T-helper 17 cell (primary cell): ENCODE measurements at places on chromosomes 2 and 18. TPM values are rescaled to one million over a fixed set of nuclear protein-coding genes. Genes with fewer than 3 reads are reported as not detected.
A peak's percentile ranks its signal among the peaks of the same experiment; 100 is the strongest.

Gene DUSP19
- total RNA-seq = 1.6 TPM

Gene NT5DC4
- not detected for total RNA-seq

Gene ZNF638
- total RNA-seq = 104 TPM

- no peak for DNase-seq
- no peak overlapping the region for H3K27ac ChIP-seq
- H3K4me1 ChIP-seq = no peaks in the 10 kb centered on the region
- no peak overlapping the region for H3K4me3 ChIP-seq
- peaks cover 22% of the 10 kb centered on the region for H3K27me3 ChIP-seq
These were observed 76.2 kb downstream of the CCBE1 start for GRCh38 chr18:59621027-59621426.

DNA sequence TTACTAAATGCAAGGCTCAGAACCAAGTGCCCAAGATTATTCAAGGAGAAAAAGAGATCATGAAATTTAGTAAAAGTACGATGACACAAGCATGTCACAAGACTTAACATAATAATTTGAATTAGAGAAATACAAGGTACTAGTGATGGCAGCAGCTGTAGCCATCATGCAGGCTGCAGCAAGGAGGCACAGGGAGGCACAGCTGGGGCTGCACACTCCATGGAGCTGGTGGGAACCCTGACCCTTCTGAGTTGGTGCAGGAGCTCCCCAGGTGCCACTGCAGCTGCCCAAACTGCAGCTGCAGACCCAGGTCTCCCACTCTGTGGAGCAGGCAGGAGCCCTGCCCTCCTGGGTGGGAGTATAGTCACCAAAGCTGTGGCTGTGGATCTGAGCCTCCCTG lies 46.0 kb downstream of the COL3A1 start:
- no peak for DNase-seq
- H3K27me3 ChIP-seq = peaks cover 16% of the 10 kb centered on the region
- H3K36me3 ChIP-seq = no peaks in the 10 kb centered on the region

DNA sequence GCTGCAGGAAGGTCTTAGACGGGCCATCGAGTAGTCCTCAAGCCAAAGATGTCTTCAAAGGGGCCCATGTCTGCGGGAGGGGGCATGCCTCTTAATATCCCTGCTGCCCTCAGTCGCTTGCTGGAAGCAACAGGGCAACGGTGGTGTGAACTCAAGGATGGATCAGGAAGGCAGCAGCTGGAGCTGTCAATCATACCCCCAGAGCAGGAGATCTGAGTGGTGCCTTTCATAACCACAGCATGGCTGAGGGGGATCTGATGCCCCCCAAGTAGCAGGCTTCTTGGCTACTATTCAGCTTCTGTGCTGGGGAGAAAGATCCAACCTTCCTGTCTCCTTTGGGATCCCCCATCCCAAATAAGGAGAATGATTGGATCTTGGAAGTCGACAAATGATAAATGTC lies 46.4 kb downstream of the INSIG2 start:
- no peak overlapping the region for H3K4me3 ChIP-seq
- no peaks in the 10 kb centered on the region for H3K36me3 ChIP-seq
- H3K4me1 ChIP-seq = peaks cover 8% of the 10 kb centered on the region
- H3K27me3 ChIP-seq = no peaks in the 10 kb centered on the region
- no peak overlapping the region for H3K27ac ChIP-seq
- DNase-seq = no peak

DNA sequence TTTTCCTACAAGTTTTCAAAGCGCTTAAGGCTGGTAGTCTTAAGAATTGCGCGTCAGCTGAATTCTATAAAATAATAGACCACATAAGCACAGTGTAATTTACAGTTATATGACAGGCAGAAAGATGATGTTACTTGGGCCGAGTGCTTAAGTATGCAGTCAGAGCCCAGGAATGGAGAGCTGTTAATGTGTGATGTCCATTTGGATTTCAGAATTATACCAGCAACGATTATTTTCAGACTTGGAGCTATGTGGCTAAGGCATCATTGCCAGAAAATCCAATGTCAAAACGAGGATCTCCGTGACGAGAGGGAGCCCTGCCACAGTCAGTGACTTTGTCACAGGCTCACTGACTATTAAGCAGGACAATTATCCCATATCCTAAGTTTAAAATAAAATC lies 3.4 kb downstream of the KLF7 start:
- peak overlapping the region; percentile 98 for H3K27ac ChIP-seq
- peaks cover 4% of the 10 kb centered on the region for H3K36me3 ChIP-seq

DNA sequence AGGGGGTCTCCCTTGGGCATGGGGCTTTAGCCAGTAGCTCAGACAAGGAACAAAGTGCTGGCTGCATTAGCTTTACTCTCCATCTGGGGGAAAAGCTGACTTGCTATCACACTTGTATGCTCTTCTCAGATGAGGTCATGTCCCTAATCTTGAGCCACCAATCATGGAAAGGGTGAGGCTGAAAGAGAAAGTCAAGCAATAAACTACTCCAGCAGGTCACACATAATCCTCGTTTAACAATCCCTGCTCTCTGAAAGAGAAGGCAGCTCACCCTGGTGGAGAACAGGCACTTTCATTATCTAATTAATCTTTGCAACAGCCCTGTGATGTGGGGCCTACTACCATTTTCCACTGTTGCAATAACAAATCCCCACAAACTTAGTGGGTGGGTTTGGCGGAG lies 129.7 kb upstream of the CAPN13 start:
- peaks cover 32% of the 10 kb centered on the region for H3K27me3 ChIP-seq
- H3K27ac ChIP-seq = no peak overlapping the region
- no peak overlapping the region for H3K4me3 ChIP-seq
- no peak for DNase-seq

DNA sequence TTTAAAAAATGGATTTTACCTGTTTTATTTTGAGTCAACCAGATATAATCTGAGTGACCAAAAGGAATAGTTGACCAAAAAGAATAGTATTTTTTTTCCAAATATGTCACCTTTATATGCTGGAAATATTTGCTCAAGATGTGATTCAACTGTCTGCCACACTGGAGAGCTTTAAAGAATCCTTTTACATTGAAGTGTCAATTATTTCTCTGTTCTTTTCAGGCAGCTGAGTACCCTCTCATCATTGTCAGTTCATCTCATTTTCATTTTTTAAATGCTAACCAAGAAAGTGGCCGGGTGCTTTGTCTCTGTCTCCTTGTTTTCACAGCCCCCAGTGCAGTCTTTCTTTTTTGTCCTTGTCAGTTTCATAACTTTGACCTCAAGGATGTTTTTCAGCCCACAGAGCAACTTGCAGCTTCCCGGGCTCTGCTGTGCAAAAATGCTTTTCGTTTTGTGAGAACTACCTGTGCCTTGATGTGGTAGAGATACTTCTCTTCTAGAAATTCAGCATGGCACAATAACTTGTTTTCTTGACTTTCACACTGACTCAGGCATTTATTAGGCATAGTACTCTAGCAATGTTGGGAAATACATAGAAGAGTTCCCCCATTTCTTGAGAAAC lies 23.4 kb upstream of the CERS6 start:
- DNase-seq = no peak
- H3K4me1 ChIP-seq = peaks cover 14% of the 10 kb centered on the region
- peak overlapping the region; percentile 73 for H3K4me3 ChIP-seq
- H3K27ac ChIP-seq = peak overlapping the region; percentile 21
- H3K36me3 ChIP-seq = no peaks in the 10 kb centered on the region

DNA sequence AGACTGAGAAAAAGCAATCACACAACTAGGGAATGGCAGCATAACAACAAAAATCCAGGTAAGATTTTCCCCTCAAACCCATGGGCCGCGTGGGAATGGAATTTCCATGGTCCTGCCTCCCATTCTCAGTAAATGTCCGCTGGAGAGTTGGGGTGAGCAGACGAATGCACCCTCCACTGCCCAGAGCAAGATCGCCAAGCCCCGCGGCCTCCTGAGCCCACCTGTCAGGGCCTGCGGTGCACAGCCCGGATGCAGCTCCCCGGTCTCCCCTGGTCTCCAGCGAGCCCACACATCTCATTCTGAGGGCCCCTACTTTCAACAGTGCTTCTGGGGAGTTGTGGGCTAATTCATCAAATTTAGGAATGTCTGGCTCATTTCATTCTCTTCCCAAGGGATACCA lies 327.4 kb upstream of the HS6ST1 start:
- H3K27me3 ChIP-seq = peaks cover 12% of the 10 kb centered on the region
- H3K27ac ChIP-seq = no peak overlapping the region
- no peak overlapping the region for H3K4me3 ChIP-seq
- H3K4me1 ChIP-seq = no peaks in the 10 kb centered on the region
- no peak for DNase-seq

DNA sequence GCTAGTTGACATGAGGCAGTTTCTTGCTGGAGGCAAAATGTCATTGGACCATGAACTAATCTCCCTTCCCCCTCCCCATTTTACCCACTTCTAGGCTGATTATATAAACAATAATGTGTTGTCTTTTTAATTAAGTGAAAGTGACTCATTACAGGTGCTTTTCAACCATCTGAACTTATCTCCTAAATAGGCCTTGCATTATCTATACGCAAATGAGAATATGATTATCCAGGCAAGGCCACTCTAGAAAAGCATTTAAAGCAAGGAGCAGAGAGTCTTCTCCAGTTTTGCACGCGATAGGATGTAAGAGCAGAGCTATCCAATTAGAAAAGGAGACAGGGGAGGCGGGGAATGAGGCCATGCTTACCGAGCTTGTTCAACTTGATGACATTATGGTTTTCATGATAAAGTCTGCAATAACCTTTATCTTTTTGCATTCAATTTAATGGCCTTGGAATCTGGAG lies 286.1 kb upstream of the SIX3 start:
- H3K27ac ChIP-seq = no peak overlapping the region
- H3K4me3 ChIP-seq = no peak overlapping the region
- peaks cover 7% of the 10 kb centered on the region for H3K4me1 ChIP-seq
- H3K27me3 ChIP-seq = no peaks in the 10 kb centered on the region
- no peak for DNase-seq

DNA sequence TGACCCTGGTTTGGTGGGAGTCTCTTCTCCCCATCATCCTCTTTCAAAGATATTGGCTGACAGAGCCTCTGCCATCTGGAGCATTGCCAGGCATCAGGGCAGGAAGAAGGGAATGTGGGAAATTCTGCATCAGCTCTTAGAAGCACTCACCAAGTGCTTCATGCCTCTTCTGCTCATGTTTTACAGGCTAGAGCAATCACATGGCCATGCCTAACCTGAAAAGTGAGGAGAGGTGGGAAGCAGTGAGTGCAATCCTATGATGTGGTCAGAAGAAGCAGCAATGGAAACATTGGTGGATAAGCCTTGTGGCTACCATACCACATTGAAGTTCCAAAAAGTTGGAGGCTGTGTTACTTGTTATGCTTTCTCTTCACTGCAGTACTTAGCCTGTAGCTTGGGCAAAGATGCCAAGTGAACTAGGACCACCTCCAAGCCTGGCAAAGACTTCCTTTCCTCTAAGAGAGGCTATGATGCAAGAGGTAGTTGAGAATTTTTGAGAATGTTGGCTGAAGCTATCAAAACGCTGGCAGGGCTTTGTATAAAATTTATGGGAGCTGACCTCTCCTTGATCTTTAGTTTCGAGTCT lies 64.1 kb downstream of the BCL2L11 start:
- H3K4me3 ChIP-seq = no peak overlapping the region
- H3K4me1 ChIP-seq = no peaks in the 10 kb centered on the region
- no peak for DNase-seq
- H3K27ac ChIP-seq = no peak overlapping the region
- H3K27me3 ChIP-seq = peaks cover 14% of the 10 kb centered on the region
